ENCODE measurements at places on chromosomes 16 and 17. TPM values are rescaled to one million over a fixed set of nuclear protein-coding genes. Genes with fewer than 3 reads are reported as not detected.
A peak's percentile ranks its signal among the peaks of the same experiment; 100 is the strongest.

GRCh38 chr17:12342609-12343435 lies 322.1 kb downstream of the MAP2K4 start:
- no peak for DNase-seq

- no peak for DNase-seq
Observed at GRCh38 chr17:58391302-58391984, 25.9 kb downstream of the RNF43 start.

- DNase-seq, result peak; percentile 86
Observed at GRCh38 chr16:85350973-85351372, 238.7 kb upstream of the CIBAR2 start.

GRCh38 chr17:34177642-34178041 lies 77.4 kb upstream of the CCL2 start:
- DNase-seq, result no peak

DNA sequence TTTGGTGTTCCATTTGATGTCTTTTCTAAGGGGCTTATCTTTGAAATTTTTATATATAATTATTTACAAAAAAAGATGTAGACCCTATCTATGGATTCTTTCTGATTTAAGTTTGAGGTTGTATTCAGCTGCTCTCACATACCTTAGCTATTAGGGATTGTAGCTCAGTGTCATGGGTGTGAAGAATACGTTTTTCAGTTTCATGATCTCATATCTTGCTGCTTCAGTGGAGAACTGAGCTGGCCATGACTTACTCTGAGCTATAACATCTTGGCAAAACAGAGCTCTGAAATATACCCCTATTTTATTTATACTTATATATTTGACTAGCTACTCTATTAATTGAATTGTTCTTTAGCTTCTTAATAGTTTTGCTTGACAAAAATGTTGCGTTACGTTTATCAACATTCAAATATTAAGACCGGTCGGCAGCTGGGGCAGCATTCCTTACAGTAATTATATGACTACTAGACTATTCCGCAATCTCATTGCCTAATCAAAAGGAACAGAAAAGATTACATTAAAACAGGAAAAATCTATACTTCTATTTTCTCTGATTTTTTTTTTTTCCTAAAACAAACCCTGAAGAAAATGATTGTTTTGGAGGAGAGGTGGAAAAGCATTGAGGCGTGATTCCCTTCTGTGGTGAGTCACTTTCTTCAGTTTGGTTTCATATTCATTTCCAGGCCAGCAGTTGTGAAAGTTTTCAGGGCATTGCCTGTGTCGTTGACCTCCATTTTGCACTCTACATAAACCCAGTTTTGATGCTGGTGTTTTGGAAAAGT lies 24.1 kb upstream of the KRT24 start:
- DNase-seq, result no peak

CSH1 gene
- total RNA-seq, result not detected

STX1B gene
- total RNA-seq, result 0.41 TPM

GRCh38 chr16:78659668-78660217 lies 560.3 kb downstream of the WWOX start:
- no peak for DNase-seq

DNA sequence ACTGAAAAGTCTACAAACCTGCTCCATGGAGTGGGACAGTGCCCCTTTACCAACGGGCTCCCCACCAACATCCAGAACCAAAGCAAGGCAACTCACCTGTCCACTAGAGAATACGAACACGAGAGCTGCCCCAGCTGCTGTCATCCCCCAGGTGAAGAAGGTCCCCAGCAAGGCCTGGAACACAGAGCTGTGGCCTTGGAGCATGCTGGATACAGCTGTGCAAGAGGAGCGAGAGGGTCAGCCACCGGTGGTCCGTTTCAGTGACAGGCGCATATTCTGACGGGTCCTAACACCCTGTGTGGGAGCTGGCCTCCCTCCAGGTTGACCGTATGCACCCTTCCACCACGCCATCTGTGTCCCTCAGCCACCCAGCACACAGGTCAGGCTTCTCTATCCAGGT lies 3.9 kb downstream of the SLC39A11 start:
- no peak for DNase-seq

GRCh38 chr17:40550608-40551007 lies 14.7 kb downstream of the CCR7 start:
- DNase-seq, result no peak

DNA sequence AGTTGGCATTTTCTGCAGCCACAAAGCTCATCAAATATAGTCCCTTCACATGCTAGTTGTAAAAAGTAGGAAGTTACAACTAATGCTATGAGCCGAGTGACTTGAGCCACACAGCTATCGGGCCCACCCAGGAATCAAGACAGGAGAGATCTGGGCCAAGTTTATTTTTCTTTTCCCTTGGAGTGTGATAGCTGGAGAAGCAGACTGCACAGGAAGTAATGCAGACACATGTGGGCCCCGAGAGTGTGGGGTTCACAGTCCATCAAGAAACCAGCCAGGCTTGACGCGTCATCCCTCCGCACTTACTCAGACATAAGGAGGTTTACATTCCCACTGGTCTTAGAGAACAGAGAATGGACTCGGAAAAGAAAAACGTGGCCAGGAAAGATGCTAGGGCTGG lies 403.1 kb upstream of the CDH11 start:
- DNase-seq, result no peak

DNA sequence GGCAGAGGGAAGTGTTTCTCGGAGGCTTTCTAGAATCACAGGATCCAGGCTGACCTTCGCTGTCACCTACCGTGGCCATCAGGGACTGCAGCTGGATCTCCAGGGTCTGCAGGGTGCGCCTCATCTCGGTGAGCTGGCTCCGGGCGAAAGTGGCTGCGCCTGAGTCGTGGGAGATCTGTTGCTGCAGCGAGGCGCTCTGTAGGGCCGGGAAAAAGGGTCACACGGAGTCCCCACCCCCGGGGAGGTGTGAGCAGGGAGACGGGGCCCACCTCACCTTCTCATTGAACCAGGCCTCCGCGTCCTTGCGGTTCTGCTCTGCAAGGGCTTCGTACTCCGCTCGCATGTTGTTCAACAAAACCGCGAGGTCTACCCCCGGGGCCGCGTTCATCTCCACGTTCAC lies 2.9 kb downstream of the KRT28 start:
- DNase-seq, result peak; percentile 41

DNA sequence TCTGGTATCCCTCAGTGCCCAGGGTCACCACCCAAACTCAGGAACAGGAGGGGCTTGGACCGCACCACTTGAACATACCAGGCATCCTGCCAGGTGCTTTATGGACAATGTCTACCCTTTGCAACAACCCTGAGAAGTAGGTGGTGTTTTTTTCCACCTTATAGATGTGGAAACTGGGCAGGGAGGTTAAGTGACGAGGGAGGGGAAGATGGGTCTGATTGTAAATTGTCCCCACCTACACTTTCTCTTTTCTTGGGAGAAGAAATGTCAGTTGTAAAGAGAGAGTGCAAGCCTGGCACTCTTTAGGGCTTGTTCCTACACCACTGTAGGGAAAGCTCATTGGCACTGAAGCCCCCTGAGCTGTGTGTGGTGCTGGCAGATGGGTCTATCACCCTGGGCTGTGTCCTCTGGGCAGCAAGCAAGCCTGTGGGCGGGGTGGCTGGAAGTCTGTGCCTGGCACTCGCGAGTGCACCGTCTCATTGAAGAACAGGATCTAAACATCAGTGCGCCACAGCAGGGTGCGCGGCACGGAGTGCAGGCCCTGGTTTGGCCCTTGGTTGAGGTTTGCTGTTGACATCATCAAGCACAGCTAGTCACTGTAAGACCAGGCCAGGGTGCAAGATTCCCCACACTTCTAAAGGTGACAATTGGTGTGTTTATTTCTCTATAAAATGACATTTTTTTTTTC lies 15.1 kb downstream of the NOD2 start:
- DNase-seq, result no peak

GPRC5C gene
- total RNA-seq, result 37.2 TPM

GRCh38 chr16:75228143-75228976 lies 9.6 kb downstream of the CTRB1 start:
- no peak for DNase-seq

ABCA9 gene
- total RNA-seq, result 32.7 TPM

GRCh38 chr17:60305141-60305540 lies 86.8 kb downstream of the USP32 start:
- DNase-seq, result peak; percentile 69

GRCh38 chr17:45645330-45645729 lies 138.8 kb upstream of the CRHR1 start:
- no peak for DNase-seq

GRCh38 chr16:26963109-26963508 lies 103.6 kb upstream of the C16orf82 start:
- DNase-seq, result no peak

DNA sequence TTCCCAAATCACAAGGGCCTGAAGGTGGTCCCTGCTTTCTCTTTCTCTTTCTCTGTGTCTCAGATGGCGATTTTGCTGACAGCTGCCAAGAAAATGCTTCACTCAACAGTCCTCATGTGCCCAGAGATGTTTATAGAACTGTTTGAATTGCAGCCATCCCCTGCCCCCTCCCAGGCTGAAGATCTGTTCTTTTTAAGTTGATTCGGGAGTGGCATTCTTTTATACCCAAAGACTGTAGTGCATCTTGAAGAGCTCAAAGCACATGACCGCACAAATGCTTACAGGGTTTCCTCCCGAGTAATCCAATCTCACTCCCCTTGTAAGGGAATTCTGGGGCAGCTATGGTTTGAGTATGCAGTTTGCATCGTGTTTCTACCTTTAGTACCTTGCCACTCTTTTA lies 75.7 kb downstream of the SEC14L1 start:
- DNase-seq, result no peak

- DNase-seq, result no peak
Observed at GRCh38 chr16:88099563-88099890, 148.3 kb downstream of the BANP start.

DNA sequence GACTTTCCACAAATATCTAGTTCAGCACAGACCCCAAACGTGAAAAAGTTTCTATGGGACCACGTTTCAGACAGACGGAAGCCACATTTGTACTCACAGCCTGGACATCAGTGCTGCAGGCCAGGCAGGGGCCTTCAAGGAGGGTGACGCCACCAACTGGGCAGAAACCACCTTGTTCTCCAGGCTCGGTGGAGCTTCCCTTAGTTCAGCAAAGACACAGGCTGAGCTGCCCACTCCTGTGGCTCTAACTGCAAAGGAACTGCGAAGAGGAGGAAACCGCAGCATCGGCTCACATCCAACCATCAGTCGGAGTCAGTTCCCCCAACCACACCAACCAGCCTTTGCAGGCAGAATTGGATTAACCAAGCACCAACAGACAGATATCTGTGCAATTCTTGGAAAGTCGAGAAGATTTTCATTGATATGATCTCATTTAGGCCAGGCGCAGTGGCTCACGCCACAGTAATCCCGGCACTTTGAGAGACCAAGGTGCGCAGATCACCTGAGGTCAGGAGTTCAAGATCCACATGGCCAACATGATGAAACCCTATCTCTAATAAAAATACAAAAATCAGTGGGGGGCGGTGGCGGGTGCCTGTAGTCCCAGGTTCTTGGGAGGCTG lies 73.3 kb upstream of the CNEP1R1 start:
- no peak for DNase-seq

TVP23A gene
- total RNA-seq, result 0.41 TPM

- no peak for DNase-seq
Observed at GRCh38 chr17:65595071-65595656, 33.7 kb upstream of the AXIN2 start.

SPATA32 gene
- total RNA-seq, result not detected

CMTM1 gene
- 0.92 TPM for total RNA-seq

DNA sequence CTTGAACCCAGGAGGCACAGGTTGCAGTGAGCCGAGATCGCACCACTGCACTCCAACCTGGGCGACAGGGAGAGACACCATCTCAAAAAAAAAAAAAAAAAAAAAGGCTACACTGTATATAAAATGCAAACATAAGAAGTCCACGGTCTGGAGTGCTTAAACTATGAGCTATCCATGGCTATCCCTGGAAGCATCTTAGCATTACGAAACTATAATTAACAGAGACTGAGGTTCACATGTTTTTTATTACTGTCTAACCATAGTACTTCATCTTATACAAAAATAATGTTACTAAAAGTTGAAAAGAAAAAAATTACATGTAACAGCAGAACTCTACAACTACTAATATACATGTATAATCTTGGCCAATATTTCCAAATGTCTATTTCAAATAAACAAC lies 32.8 kb downstream of the HELZ start:
- DNase-seq, result no peak

Measured in Right ventricle myocardium inferior (tissue), 1 donor.